GM12865 (cell line): ENCODE measurements at places on chromosomes 11 and 22.

DNA sequence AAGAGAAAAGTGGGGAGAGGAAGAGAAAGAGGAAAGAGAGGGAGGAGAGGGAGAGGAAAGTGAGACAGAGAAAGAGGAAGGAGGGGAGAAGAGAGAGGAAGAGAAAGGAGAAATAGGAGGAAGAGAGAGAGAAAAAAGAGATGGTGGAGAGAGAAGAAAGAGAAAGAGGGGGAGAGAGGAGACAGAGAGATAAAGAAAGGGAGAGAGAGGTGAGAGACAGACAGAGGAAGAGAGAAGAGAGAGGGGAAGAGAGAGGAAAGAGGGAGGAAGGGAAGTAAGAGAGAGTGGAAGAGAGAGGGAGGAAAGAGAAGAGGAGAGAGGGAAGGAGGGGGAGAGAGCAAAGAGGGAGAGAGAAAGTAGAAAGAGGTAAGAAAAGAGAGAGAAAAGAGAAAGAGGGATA, 9.4 kb upstream of the SEZ6L start:
- no peak for DNase-seq

DNA sequence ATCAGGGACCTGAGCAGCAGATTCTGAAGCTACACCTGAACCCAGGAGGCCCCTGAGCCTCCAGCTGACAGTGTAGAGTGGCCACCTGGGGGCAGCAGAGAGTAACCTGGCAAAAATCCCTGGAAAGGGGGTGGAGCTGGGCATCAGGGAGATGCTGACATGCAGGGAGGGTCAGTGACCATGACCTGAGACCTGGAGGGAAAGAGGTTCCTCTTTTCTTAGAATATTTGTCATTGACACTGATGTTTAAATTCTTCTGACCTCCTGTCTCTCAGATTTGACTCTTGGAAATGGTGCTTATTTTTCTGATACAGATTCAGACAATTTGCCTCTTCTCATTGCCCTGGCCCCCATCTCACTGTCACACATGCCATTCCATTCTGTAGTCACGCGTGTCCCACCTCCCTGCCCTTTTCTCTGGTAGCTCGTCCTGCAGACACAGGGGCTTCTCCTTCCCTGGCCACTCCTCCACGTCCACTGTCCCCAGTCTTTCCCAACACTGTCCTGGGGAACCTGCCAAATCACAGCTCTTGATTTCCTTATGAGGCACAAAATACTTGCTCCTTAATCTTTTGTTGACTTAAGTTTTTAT, 117.2 kb upstream of the IGLL5 start:
- DNase-seq = peak; percentile 11

GRCh38 chr22:41360126-41360525, 21.6 kb upstream of the TEF start:
- no peak for DNase-seq

GRCh38 chr11:5688482-5688881, 1.1 kb upstream of the TRIM22 start:
- no peak for DNase-seq

GRCh38 chr22:37525073-37525745, 6.0 kb upstream of the CARD10 start:
- no peak for DNase-seq
